ENCODE measurements at places on chromosomes 1 and 21.

GRCh38 chr1:26949266-26949925 lies 10.9 kb downstream of the KDF1 start:
- DNase-seq = no peak

DNA sequence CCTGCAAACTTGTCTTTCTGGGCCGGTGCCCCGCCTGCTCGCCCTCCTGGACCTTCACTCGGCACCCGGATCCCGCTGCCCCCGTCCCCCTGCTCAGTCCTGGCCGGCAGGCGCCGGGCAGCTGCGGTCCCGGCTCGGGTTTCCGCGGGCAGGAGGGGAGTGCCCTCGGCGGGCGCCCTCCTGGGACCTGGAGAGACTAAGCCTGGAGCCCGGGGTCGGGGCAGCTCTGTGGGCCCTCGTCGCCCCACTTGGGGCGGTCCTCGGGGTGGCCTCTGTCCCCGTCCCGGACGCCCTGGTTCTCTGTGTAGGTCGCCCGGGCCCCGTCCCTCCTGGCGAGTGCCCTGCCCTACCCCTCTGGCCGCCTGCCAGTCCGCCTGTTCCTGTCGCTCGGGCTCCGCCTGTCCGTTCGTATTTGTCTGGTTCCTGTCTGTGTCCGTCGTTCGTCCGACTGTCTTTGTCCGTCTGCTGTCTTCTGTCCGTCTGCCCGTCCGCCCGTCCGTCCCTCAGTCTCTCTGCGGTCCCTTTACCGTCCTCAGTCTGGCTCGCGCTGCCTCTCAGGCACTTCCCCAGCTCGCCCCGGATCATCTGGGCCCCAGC lies 490 bp downstream of the SERINC2 start:
- DNase-seq = peak; percentile 77

GRCh38 chr1:36814083-36814482 lies 220.2 kb downstream of the GRIK3 start:
- DNase-seq = no peak

DNA sequence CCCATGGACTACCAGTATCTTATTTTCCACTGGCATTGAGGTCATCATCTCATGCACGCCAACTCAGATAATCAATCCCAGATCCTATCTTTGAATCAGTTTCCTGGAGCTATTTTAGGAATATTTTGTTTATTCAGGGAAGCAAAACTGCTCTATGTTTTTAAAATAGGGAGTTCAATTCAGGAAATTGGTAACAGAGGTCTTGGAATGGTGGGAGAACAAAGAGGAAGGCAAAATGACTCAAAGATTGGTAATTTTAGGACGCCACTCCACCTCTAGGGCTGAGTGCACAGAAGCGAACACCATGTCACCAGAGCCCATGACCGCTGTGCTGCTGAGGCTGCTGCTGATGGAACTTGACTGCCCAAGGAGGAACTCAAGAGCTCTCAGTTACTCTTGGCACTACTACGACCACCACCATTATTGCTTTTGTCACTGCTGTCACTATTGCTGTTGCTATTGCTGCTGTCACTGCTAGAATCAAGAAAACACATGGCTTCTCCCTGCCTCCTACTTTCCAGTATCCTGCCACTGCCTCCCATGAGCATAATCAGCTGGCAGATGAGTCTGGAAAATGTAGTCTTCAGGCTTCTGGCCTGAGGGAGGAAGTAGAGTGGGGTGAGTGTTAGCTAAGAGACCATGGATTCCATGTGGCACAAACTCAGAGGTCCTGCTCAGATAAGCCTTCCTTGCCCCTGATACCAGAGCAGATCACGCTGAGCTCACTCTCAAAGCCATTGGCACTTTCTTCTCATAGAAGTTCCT lies 71.6 kb upstream of the CNIH3 start:
- no peak for DNase-seq

- no peak for DNase-seq
These were observed 172.6 kb downstream of the CHRM3 start for GRCh38 chr1:239558991-239559390.

- DNase-seq = no peak
These were observed 55.9 kb upstream of the PTGFRN start for GRCh38 chr1:116853680-116854402.

DNA sequence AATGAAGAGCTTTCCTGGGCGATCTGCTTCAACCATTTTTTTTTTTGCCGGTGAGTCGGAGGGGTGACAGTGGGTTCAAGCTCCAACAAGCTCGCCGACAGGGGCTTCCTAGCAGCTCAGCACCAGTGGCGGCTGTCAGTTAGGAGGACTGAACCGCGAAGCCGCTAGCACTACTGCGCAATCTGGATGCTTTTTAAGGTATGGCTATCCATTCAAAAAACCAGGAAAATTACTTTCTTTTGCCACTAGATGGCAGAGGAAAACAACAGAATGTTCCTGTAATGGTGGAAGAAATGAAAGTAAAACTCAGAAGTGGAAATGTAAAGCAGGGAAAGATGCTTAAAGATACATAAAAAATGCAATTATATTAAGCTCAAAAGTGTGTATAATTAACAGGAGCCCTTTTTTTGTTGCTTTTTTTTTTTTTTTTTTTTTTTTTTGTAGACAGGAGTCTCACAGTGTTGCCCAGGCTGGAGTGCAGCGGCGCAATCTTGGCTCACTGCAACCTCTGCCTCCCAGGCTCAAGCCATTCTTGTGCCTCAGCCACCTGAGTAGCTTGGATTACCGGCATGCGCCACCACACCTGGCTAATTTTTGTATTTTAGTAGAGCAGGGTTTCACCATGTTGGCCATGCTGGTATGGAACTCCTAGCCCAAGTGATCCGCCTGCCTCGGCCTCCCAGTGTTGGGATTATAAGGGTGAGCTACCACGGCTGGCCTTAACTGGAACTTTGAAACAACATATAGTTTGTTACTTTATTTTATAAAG lies 8.5 kb downstream of the KYAT3 start:
- DNase-seq = peak; percentile 81

DNA sequence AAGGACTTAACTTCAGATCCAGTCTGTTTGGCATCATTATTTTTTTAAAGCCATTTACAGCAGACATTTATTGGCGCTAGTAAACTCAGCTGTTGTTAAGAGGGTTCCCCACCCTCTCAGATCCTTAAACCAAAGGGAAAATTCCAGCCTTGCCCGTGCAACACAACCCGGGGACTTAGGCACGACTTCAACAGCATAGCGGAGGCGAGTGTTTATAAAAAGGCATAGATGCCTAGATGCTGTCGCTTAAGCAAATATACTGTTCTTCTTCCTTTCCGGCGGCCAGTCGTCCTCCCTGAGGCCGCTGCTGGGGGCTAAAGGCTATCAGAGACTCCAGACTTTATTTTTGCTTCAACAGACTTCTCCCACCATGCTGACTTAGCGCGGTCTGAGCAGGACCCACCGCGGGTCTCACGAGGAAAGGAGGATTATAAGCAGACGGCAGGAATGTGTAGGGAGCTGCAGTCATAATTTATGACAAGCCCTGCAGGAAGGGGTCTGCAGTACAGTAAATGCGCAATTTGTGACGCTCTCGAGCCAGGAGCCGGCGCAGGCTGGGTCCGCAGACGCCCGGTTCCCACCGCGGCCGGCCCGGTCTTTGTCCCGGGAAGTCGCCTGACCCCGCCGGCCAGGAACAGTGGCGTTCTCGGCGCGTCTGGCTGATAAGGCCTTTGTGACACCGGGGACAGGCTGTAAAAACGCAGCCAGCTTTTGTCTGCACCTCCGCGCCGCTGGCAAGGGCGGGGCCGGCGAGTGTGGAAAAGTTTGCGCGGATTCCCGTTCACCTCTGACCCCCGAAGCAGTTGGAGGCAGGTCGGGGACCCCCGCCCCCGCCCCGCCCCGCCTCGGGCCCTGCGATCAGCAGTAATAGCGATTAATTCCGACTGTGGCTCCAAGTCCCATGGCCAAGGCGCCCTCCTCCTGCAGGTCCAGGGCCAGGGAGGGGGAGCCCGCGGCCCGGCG lies 61.2 kb upstream of the ARHGEF16 start:
- no peak for DNase-seq

GRCh38 chr1:205918955-205919746 lies 24.1 kb downstream of the SLC26A9 start:
- DNase-seq = peak; percentile 76
